ENCODE measurements at places on chromosomes 4 and X. TPM values are rescaled to one million over a fixed set of nuclear protein-coding genes. Genes with fewer than 3 reads are reported as not detected.

LAMP2 gene
- 167 TPM for polyA plus RNA-seq

RHOXF1 gene
- polyA plus RNA-seq, result not detected

IL2 gene
- polyA plus RNA-seq, result 0.21 TPM

BEX1 gene
- 22.9 TPM for polyA plus RNA-seq

GRCh38 chrX:3403748-3404147 is 57.3 kb upstream of the MXRA5 start:
- no peaks in the 10 kb centered on the region for H3K4me1 ChIP-seq
- H3K4me3 ChIP-seq, result no peak overlapping the region
- no peaks in the 10 kb centered on the region for H3K36me3 ChIP-seq
- no peak for DNase-seq
- H3K27ac ChIP-seq, result no peak overlapping the region
